ENCODE measurements at places on chromosomes 7 and 10.

DNA sequence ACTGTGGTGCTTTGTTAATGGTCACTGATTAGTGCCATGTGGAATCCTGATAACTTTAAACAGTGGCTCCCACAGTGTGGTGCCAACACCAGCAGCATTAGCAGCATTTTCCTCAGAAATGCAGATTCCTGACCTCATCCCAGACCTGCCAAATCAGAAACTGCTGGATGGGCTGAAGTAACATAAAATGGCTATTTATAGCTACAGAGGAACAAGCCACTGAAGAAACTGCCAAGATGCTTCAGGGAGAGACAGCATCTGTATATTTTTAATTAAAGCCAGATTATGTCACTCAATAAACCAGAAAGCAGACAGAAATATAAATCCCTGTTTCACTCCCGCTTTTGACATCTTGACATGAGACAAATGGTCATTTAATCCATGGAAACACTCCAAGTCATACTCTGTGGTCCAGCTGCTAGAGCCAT lies 178.5 kb downstream of the AMPH start:
- no peak for DNase-seq

GRCh38 chr7:116232350-116232749 lies 22.0 kb downstream of the TES start:
- no peak for DNase-seq

DNA sequence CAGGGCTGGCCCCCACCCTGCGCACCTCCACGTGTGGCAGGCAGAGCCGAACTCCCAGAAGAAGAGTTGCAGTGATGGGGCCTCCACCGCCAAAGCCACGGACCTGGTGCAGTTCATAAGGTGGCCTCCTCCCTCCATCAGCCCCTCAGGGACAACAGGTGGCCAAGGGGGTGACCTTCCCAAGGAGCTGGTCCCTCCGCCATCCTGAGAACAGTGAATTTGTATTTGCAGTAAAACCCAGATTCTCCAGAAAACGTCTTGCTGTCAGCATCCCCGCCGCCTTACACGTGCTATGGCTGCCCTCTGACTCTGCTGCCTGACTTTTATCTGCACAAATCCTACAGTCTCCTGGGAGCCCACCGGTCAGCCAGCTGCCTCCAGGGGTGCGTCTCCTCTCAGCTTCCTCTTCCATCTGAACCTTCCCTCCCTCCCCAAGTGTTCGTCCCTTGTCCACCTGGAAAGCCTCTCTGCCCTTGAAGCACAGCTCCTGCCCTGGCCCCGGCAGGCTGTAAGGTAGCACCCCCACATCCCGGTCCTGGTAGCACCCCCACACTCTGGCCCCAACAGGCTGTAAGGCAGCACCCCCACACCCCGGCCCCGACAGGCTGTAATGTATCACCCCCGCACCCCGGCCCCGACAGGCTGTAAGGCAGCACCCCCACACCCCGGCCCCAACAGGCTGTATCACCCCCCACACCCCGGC lies 311.8 kb downstream of the PTPRN2 start:
- no peak for DNase-seq

DNA sequence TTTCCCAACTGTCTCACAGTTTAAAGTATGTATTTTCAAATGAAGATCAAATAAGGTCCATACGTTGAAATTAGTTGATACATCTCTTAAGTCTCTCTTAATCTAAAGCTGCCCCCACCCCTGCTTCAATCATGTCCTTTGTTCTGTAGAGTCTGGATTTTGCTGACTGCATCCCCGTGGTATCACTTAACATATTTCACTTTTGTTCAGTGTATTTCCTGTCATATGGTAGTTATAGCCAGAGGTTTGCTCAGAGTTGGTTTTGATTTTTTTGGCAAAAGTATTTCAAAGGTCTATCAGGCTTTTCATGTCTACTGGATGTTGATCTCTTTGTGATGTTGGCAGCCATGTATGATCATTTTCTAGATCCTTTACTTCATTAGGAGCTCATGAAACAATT lies 54.4 kb upstream of the ARID5B start:
- no peak for DNase-seq

DNA sequence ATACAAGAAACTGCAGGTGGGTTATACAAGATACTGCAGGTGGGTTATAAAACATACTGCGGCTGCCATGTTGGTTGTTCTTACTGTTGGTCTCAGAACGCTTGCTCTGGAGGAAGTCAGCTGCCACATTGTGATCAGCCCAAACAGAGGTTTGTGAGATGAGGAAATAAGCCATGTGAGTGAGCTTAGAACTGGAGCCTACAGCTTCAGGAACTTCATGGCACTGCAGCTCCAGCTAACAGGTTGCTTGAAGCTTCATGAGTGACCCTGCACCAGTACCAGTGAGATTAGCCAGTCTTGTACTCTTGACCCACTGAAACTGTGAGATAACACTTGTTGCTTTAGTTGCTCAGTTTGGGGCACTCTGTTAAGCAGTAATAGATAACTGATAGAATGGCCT lies 74.5 kb upstream of the PRKCQ start:
- DNase-seq = no peak

GRCh38 chr10:44376472-44377099 lies 8.3 kb downstream of the CXCL12 start:
- no peak for DNase-seq

GRCh38 chr10:93604146-93604545 lies 3.1 kb upstream of the RBP4 start:
- DNase-seq = no peak

- DNase-seq = no peak
These were observed 43.8 kb downstream of the SP8 start for GRCh38 chr7:20742913-20743312.

- DNase-seq = no peak
These were observed 2.2 kb downstream of the HOXA5 start for GRCh38 chr7:27141137-27141922.

- no peak for DNase-seq
These were observed 70.2 kb downstream of the ANKRD26 start for GRCh38 chr10:27030060-27030459.

GRCh38 chr10:86536294-86536861 lies 14.8 kb upstream of the WAPL start:
- no peak for DNase-seq

DNA sequence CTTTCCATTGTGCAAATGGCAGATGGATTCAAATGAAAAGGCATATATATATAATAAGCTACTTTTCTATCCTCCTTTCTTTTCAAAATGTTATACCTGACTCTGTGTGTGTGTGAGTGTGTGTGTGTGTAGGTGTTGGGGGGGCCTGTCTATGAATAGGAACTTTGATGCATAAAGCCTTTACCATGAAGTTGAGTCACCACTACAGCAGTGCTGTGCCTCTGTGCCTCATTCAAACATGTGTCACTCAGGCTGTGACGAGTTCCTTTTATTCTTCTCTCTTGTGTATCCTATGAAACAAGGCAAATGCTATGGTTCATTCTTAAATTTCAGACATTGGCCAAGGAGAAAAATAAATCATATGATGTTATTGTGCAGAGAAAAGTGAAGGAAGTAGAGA lies 52.7 kb upstream of the DKK1 start:
- no peak for DNase-seq

- no peak for DNase-seq
These were observed 91.4 kb downstream of the GPR85 start for GRCh38 chr7:112995059-112995824.

- no peak for DNase-seq
These were observed 8.5 kb downstream of the LRRC18 start for GRCh38 chr10:48931188-48931587.

GRCh38 chr7:100378114-100378755 lies 4.9 kb downstream of the PILRA start:
- DNase-seq = no peak

GRCh38 chr10:16441173-16441840 lies 4.5 kb downstream of the PTER start:
- no peak for DNase-seq

DNA sequence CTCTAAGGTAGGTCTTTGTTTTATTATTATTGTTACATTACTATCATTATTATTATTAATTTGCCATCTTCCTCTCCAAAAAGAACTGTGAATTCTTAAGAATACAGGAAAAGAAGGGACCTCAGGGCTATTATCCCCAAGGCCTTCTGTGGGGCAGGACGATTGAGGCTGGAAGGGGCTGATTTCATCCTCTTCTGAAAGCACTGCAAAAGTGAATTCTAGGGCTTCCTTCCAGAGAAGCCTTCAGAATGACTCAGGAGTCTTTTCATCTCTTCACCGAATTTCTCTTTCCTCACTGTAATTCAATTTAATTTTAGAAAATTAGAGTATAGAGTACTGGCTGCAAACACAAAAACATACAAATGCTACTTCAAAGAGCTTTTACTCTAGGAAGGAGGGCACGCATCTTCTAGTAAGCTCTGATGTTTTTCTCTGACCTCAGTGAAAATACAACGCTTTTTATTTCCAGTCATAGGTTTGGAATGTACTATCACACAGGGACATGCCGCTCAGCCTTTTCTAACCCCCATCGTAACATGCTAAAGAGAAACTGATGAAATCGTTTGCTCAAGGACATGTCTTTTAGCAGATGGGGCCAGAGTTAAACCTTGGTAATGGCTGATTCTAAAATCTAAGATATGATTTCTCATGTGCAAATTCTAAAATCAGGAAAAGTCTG lies 280.2 kb upstream of the PITRM1 start:
- DNase-seq = no peak

DNA sequence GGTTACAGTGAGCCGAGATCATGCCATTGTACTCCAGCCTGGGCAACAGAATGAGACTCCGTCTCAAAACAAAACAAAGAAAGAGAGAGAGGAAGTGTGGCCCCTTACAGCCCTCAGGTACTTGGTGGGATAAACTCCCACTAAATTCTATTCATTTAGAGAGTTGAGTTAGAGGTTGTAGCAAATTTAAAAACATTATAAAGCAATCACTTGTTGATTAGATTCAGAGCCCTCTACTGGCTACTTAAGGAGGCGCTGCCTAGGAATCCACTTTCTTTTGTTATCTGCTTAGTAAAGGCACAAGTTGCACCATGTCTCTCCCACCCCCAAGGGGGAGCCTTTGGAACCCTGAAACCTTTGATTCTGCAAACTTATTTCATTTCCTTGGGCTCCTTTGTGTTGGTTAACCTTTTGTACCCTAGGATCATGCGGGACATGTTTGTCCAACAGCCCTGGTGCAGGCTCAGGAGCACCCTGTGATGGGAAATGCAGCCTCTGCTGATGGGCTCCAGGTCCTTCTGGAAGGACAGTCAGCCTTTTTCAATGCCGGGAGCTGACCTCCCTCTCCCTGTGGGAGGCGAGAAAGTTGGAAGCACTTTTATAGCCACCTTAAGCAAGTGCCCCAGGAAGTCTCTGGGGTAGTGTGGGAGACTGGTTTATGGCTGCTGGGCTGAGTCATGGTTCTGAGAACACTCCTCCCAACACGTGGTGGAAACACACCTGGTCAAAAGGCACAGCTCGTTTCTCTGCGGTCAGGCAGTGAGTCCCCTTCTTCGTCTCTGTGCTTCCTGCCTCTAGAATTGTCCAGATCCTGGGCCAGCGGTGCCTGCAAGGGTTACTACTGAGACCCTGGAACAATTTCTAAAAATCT lies 2.3 kb downstream of the HKDC1 start:
- no peak for DNase-seq

DNA sequence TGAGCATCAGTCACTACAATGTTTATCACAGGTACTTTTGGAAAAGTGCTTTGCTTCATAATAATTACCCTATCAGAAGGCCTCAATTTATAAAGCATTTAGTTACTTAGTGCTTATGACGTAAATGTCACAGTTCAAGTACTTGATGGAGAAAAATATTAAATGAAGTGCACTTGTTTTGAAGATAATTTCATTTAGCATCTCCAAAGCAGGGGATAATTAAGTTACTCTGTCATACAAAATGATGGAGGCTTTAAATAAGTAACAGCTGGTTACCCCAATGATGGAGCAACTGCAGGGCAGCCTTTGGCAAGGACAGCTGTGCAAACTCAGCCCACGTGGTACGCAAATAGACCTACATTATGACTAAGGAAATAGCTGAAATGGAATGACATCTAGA lies 768.8 kb downstream of the GRM8 start:
- DNase-seq = no peak

DNA sequence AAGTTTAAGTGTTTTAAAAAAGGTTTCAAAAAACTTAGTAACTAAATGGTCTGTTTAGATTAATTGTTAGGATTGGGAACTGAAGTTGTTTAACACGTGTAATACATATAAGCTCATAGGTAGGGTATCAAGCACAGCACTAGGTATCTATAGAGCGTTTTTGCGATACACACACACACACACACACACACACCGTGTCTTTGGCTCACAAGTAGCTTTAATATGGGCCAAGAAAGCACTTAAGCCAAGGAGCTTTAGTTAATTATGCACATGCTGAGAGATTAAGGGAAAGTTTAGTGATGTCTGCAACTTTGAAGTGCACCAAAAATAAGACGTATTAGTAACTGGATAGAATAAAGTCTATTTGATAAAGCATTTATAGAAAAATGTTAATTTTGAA lies 93.8 kb upstream of the CNTNAP2 start:
- DNase-seq = no peak

DNA sequence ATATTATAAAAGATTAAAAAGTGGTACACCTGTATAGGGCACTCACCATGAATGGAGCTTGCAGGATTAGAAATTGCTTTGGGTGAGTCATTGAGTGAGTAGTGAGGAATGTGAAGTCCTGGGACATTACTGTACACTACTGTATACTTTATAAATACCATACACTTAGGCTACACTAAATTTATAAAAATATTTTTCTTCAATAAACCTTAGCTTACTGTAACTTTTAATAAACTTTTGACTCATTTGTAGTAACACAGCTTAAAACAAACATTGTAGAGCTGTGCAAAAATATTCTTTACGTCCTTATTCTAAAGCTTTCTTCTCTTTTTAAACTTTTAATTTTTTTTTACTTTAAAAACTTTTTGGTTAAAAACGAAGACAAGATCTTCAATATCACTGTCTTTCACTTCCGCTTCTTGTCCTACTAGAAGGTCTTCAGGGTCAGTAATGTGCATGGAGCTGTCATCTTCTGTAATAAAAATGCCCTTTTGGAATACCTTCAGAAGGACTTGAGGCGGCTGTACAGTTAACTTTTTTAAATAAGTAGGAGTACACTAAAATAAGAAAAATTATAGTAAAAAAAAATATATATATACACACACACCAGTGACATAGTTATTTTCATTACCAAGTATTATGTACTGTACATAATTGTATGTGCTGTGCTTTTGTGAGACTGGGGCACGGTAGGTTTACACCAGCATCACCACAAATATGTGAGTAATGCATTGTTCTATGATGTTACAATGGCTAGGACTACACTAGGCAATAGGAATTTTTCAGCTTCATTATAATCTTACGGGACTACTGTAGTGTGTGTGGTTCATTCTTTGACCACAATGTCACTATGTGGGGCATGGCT lies 3.5 kb downstream of the STK31 start:
- DNase-seq = no peak

- no peak for DNase-seq
These were observed 62.1 kb upstream of the COL13A1 start for GRCh38 chr10:69739634-69740033.
